ENCODE measurements at places on chromosomes 2 and 18. TPM values are rescaled to one million over a fixed set of nuclear protein-coding genes. Genes with fewer than 3 reads are reported as not detected.

TM4SF20 gene
- total RNA-seq: not detected

SMIM21 gene
- total RNA-seq: not detected

GRB14 gene
- total RNA-seq: 7.4 TPM

PMS1 gene
- 13.9 TPM for total RNA-seq

ADRA2B gene
- 1.5 TPM for total RNA-seq

MPP4 gene
- total RNA-seq: 0.25 TPM

KCNS3 gene
- total RNA-seq: 3.8 TPM

ACMSD gene
- total RNA-seq: not detected

TMEM127 gene
- 110 TPM for total RNA-seq

ATP6V1C2 gene
- 0.28 TPM for total RNA-seq

NT5DC4 gene
- total RNA-seq: not detected

MYO1B gene
- 8.7 TPM for total RNA-seq

SERPINB2 gene
- total RNA-seq: 0.20 TPM

SCYGR3 gene
- not detected for total RNA-seq

ZBTB14 gene
- 8.6 TPM for total RNA-seq

GRHL1 gene
- 0.59 TPM for total RNA-seq

RAX gene
- total RNA-seq: not detected

DPP4 gene
- 2.8 TPM for total RNA-seq

ANO7 gene
- total RNA-seq: 2.9 TPM

UGT1A5 gene
- total RNA-seq: not detected

HOXD9 gene
- not detected for total RNA-seq

CKAP2L gene
- 0.90 TPM for total RNA-seq

EFEMP1 gene
- 57.3 TPM for total RNA-seq
